H9 (cell line): ENCODE measurements at places on chromosomes 5 and 9. TPM values are rescaled to one million over a fixed set of nuclear protein-coding genes. Genes with fewer than 3 reads are reported as not detected.

DNA sequence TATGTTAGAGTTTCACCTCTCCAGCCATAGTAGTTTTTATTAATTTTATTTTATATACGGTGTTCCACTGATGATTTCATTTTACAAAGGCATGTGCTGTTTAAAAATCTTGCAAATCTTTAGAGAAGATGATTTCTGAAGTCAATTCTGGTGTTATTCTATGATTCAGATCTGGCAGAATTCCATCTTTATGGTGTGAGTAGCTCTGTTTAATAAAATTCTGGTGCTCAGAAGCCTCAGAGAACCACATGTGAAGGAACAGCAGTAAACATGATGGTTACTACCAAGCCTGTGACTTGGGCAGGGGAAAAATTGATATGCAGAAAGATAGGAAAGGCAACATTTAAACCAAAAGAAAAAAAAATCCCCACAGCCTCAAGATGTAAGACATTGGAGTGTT is 299.7 kb downstream of the NPR3 start:
- no peak for DNase-seq
- no peak overlapping the region for H3K4me3 ChIP-seq
- H3K4me1 ChIP-seq, result no peaks in the 10 kb centered on the region

ENTREP1 gene
- total RNA-seq, result 21.3 and 21.8 TPM in 2 replicates

DNA sequence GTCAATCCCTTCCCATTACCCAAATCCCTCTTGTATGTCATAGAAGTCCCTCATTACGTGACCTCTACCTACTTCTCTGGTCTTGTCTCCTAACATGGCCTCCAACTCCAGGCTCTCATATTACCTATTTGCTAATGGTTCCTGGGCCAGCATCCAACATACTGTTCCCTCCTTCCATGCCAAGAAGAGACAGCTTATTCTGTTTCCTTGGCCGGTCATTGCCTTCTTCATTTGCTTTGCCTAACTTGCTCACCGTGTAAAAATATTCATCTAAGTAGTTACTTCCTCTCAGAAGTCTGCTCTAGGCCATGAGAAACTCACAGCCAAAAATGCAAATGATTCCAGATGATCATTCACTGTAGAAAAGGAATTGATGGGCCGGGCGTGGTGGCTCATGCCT is 8.9 kb upstream of the IL6ST start:
- no peak for DNase-seq
- H3K36me3 ChIP-seq, result peaks cover 4% of the 10 kb centered on the region; the same call in 1 of the 2 replicates
- no peaks in the 10 kb centered on the region for H3K27me3 ChIP-seq
- no peak overlapping the region for H3K27ac ChIP-seq
- H3K4me1 ChIP-seq, result no peaks in the 10 kb centered on the region

NPR3 gene
- total RNA-seq, result not detected in 2 replicates

DNA sequence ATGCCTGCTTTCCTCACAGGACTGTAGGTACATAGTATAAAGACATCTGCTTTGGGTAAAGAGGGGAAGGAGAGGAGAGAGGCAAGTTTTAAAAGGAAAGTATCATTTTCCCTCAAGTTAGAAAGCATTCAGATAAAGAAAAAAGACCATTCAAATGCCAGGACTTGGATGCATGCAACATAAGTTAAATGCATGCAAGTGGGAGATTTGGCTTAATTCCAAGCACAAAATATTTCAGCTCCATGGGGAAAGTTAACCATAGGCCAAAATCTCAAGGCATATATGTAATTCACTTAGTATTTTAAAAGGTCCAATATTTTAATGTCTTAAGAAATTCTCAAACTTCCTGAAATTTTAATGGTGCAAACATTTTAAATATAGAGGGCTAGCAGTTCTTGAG is 36.4 kb downstream of the POU5F2 start:
- no peaks in the 10 kb centered on the region for H3K36me3 ChIP-seq
- no peak overlapping the region for H3K4me3 ChIP-seq
- H3K4me1 ChIP-seq, result no peaks in the 10 kb centered on the region
- H3K27ac ChIP-seq, result no peak overlapping the region

GRCh38 chr9:138053996-138054752 is 176.6 kb downstream of the CACNA1B start:
- peaks cover 56% of the 10 kb centered on the region for H3K36me3 ChIP-seq
- H3K4me3 ChIP-seq, result no peak overlapping the region
- DNase-seq, result peak; percentile 26
- no peak overlapping the region for H3K27ac ChIP-seq
- no peaks in the 10 kb centered on the region for H3K27me3 ChIP-seq

DNA sequence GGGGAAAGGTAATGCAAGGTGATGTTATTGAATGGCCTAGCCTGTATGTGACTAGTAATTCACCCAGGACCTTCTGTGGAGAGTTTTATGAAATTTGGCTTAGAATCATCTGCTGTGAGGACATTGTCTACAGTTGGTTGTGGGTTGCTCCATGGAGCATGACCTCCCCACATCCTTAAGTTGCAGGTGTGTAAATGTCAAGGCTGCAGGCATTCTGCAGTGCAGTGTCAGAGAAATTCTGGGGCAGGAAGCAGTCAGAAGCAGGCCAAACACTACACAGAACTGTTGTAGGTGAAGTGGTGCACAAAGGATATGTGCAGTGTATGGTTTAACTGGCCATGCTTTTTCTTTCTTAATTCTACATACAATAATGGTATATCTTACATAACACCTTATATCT is 588.3 kb downstream of the EBF1 start:
- H3K4me1 ChIP-seq, result no peaks in the 10 kb centered on the region
- H3K36me3 ChIP-seq, result peaks cover 3% of the 10 kb centered on the region; the same call in 2 of the 3 replicates
- no peak overlapping the region for H3K27ac ChIP-seq
- no peak for DNase-seq
- no peak overlapping the region for H3K4me3 ChIP-seq
- no peaks in the 10 kb centered on the region for H3K27me3 ChIP-seq

TNC gene
- total RNA-seq, result 0.63 and 0.88 TPM in 2 replicates

IL3 gene
- total RNA-seq, result not detected in 2 replicates

DNA sequence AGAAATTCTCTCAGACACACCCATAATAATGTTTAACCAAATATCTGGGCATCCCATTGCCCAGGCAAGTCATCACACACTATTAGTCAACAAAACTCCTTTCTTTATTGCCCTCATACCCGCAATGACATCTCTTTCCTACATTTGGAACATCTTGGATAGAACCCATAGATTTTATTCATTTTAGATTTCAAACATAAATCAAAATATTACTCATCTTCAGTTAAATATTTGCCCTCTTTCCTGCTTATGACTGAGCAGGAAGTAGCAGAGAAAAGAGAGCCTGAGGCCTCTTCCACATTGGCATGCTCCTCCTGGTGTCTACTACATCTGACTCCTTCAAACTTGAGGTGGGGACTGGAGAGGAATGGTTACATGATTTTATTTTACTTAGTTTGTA is 592.0 kb downstream of the CHSY3 start:
- no peak for DNase-seq
- no peak overlapping the region for H3K27ac ChIP-seq
- H3K27me3 ChIP-seq, result no peaks in the 10 kb centered on the region
- H3K4me3 ChIP-seq, result no peak overlapping the region

PIP5KL1 gene
- 9.0 and 11.6 TPM in 2 replicates for total RNA-seq

BAAT gene
- 0.09 and 0.15 TPM in 2 replicates for total RNA-seq

DNA sequence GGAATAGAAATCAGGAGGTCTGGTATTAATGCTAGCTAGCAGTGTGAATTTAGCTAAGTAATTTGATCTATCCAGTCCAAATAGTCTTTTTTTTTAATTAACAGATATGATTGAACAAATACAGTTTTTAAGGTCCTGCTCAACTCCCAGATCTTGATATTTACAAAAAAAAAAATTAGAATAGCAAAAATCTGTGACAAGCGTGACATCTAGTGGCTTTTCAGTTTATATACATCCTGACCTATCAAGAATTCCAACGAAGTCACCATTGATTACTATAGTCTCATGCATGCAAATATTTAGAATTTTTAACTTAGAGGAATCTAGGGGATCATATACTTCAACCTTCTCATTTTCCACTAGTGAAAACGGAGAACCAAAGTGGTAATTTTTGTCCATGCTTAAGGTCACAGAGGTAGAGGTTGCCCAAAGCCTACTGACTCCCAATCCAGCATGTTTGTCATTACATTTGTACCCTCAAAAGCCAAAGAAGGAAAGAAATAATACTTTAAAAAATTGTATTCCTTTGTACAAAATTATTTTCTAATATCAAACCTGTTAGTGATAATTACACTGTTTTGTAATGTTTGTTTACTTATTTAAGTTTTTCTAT is 17.6 kb upstream of the TARS1 start:
- no peak overlapping the region for H3K27ac ChIP-seq
- no peaks in the 10 kb centered on the region for H3K27me3 ChIP-seq
- H3K36me3 ChIP-seq, result no peaks in the 10 kb centered on the region
- no peaks in the 10 kb centered on the region for H3K4me1 ChIP-seq
- no peak for DNase-seq
- H3K4me3 ChIP-seq, result no peak overlapping the region

DNA sequence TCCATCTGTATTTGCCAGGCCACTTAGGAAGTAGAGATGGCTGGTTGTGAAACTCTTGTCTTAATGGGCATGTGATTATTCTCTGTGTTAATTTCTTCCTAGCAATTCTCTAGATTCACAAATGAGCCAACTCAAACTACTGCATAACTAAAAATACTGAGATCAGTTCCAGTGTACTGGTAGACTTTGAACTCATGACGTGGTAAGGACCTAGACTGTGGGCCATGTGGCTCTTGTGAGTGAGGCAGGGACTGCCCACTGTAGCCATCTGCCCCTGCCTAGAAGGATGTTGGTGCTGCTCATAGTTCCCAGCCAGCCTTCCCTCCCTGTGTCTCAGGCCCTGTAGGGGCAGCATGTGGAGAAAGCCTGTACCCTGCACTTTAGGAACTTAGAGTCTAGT is 47.4 kb downstream of the CYSTM1 start:
- H3K36me3 ChIP-seq, result no peaks in the 10 kb centered on the region
- no peaks in the 10 kb centered on the region for H3K27me3 ChIP-seq
- H3K4me3 ChIP-seq, result no peak overlapping the region
- DNase-seq, result no peak

ALDH1A1 gene
- total RNA-seq, result 0.68 and 1.1 TPM in 2 replicates

DNA sequence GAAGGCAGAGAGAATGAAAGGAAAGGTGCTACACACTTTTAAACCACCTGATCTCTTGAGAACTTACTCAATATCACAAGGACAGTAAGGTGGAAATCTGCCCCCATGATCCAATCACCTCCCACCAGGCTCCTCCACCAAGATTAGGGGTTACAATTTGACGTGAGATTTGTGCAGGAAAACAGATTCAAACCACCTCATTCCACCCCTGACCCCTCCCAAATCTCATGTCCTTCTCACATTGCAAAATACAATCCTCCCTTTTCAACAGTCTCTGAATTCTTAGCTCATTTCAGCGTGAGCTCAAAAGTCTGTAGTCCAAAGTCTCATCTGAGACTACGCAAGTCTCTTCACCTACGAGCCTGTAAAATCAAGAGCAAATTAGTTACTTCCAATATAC is 768.3 kb upstream of the COX7C start:
- DNase-seq, result no peak
- H3K36me3 ChIP-seq, result peaks cover 6% of the 10 kb centered on the region
- H3K27me3 ChIP-seq, result no peaks in the 10 kb centered on the region
- no peak overlapping the region for H3K27ac ChIP-seq
- no peaks in the 10 kb centered on the region for H3K4me1 ChIP-seq
- H3K4me3 ChIP-seq, result no peak overlapping the region

SEPTIN8 gene
- 36.0 and 38.2 TPM in 2 replicates for total RNA-seq

- peaks cover 9% of the 10 kb centered on the region; the same call in 2 of the 3 replicates for H3K36me3 ChIP-seq
- no peak overlapping the region for H3K4me3 ChIP-seq
- H3K27me3 ChIP-seq, result no peaks in the 10 kb centered on the region
- DNase-seq, result no peak
- peaks cover 3% of the 10 kb centered on the region; the same call in 1 of the 2 replicates for H3K4me1 ChIP-seq
Observed at GRCh38 chr5:55633574-55634208, 78.4 kb downstream of the SLC38A9 start.

DNA sequence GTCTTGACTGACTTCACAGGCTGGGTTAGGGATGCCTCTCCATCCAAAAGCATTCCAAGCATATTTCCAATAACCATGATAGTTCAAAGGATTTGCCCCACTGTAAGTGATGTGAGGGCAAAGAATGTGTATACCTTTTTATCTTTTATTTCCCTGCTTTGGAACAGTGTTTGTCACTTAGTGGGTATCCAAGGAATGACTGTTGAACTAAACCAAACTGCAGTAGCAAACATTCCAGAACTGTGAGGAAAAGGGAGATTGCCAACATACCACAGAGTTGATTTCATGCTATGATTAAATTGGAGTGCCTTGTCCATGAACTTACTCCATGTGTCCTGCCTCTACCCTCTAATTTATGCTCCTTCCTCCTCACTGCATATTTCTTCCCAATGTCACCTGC is 400.0 kb downstream of the KIAA0825 start:
- no peak overlapping the region for H3K4me3 ChIP-seq
- H3K27ac ChIP-seq, result no peak overlapping the region
- H3K4me1 ChIP-seq, result no peaks in the 10 kb centered on the region; the same call in 1 of the 2 replicates
- no peak for DNase-seq
- no peaks in the 10 kb centered on the region for H3K36me3 ChIP-seq

LMX1B gene
- total RNA-seq, result 0.70 and 0.85 TPM in 2 replicates

- no peaks in the 10 kb centered on the region for H3K27me3 ChIP-seq
- no peak overlapping the region for H3K4me3 ChIP-seq
- H3K36me3 ChIP-seq, result peaks cover 9% of the 10 kb centered on the region
- no peaks in the 10 kb centered on the region; the same call in 1 of the 2 replicates for H3K4me1 ChIP-seq
Observed at GRCh38 chr5:164672931-164673694, 1167.7 kb downstream of the MAT2B start.

KCNT1 gene
- 0.64 and 0.68 TPM in 2 replicates for total RNA-seq

DNA sequence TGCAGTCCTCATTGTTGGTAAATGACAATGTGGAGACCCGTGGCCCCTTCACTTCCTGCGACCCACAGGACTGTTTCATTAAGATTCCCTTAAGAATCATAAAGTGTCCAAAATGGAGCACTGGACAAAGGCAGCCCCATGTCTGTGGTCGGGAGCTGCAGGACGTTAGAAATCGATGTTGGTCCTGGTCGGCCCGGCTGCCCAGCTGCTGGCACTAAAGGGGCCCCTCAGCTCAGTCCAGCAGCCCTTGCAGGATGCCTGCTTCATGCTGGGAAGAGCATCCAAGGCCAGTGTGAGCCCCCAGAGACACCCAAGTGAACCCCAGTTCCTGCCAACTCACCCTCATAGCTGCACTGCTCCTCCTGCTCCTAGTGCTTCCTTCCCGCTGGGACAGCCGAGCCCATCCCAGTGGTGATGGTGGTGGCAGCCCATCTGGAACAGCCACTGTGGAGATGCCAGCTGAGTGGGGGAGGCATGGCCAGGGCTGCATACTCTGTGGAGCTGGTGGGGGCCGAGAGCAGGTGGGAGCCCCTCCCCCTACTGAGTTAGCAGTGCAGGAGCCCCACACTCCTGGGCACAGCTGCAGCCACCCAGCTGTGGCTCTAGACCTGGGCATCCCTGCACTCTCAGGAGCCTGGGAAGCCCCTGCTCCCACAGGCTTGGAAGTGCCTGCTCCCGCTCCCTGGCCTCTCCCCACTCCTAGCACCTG is 168.0 kb upstream of the IRX2 start:
- no peaks in the 10 kb centered on the region for H3K27me3 ChIP-seq
- no peak overlapping the region for H3K27ac ChIP-seq
- H3K36me3 ChIP-seq, result peaks cover 9% of the 10 kb centered on the region
- no peak for DNase-seq

SPOCK1 gene
- total RNA-seq, result 9.8 and 10.9 TPM in 2 replicates

DNA sequence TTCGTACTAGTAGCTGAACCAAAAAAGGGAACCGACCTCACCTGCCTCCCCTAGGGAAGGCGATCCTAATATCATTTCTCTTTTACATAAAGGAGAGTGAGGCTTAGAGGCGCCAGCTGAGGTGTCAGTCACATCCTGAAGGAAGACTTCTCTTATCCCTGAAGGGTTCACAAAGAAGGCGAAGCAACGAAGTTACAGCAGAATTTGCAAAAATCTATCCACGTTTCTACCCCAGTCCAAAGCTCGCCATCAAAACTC is 598 bp upstream of the KIAA1191 start:
- H3K36me3 ChIP-seq, result peaks cover 20% of the 10 kb centered on the region
- H3K27me3 ChIP-seq, result peaks cover 11% of the 10 kb centered on the region; the same call in 1 of the 2 replicates
- H3K27ac ChIP-seq, result no peak overlapping the region
- no peaks in the 10 kb centered on the region; the same call in 1 of the 2 replicates for H3K4me1 ChIP-seq
- peak overlapping the region; percentile 99 for H3K4me3 ChIP-seq

SCGB3A1 gene
- not detected in 2 replicates for total RNA-seq
